ENCODE measurements at places on chromosomes 7 and 10.

DNA sequence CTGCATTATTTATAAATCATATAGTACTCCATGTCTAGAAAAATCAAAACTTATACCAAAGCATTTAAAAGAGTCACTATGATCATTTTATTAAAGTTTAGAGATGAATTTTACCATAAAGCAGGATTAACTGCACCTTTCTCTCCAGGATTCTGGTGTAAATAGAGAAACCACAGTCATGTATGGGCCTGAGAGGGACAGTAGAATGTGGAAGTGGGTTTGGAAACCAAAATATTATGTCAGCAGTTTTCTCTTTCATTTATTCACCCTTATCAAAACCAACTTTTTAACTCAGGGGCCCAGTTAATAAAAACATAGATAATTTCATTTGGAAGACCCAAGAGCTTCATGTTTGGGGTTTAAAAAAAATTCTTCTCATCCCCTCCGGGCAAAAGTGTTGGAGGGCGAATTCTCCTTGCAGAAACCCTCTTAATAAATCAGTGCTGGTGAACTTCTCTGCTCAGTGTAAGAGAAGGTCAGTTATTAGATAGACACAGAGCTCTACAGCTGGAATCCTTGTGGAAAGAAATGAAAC is 266.2 kb downstream of the CREB5 start:
- DNase-seq = no peak

GRCh38 chr10:79176052-79176501 is 107.3 kb downstream of the ZMIZ1 start:
- no peak for DNase-seq

DNA sequence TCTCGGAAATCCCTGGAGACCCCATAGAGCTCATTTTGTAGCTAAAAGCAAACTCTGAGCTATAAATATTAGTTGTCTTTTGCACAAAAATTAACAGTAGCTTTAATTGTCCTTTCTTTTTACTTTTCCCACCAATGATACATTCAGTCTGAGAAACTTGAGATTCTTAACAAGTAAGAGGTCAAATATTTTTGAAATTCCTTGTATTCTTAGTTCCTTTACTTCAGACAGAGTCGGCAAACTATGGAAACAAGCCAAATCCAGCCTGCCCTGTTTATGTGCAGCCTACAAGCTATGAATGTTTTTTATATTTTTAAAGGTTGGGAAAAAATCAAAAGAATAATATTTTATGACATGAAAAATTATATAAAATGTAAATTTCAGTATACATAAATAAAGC is 146.6 kb downstream of the CTNNA3 start:
- no peak for DNase-seq

DNA sequence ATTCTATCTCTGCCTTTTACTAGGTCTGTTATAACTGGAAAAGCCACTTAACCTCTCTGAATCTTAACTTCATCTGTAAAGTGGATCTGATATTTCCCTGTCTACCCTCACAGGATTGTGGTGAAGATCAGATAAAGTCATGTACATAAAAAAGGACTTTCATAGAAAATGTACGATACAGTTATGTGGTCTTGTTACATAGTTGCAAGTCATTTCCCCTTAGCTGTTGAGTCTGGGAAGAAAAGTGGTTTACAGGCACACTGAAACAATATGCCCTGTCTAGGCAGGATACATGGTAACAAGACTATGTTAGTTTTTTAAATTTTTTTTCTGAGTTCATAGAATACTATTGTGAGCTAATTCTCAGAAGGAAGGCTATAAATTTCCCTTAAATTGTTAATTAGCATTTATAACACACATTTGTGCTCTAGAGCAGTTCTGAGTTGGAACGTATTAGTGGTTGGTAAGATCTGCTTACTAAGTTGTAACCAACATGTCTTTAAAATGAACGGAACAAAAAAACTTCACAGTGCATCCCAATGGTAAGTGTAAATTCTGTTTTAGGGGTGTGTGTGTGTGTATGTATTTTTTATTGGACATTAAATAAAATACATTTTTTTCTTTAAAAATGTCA is 7.1 kb upstream of the GSTO1 start:
- no peak for DNase-seq

- no peak for DNase-seq
These were observed 184.8 kb downstream of the AUTS2 start for GRCh38 chr7:69782917-69783684.

DNA sequence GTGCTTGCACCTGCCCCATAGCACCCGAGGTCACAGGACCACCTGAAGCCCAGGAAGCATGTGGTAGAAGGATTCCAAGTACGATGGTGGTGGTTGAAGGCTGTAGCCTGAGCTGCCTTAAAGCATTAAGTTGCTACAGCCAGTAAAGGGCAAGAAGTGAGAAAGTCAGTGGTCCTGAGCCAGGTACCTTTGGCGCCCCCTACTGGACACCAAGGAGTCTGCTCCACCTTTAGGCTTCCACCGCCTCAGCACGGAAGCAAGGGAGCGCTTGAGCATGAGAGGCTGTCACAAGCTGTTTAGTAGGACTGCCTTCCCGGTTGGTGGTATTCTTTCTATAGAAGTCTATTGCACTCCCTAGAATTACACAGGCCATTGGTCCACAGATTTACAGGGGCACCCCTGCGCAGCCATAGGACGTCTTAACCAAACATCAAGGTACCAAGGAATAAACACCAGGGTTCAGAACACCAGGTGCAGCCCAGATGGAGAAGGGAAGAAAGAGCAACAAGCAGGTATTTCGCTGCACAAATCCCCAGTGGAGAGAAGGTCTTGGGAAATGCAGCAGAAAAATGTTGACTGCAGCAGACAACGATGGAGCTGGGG is 2.2 kb downstream of the CRTAC1 start:
- peak; percentile 37 for DNase-seq

DNA sequence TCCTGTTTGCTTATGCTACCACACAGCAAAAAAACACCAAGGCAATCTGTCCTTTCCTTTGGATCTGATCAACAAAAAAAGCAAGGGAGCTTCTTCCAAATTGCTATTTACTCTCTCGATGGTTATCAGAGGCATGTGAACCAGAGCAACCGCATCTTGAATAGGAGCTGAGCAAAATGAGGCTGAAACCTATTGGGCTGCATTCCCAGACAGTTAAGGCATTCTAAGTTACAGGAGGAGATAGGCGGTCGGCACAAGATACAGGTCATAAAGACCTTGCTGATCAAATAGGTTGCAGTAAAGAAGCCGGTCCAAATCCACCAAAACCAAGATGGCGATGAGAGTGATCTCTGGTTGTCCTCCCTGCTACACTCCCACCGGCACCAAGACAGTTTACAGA is 76.8 kb upstream of the FRMD4A start:
- DNase-seq = no peak

GRCh38 chr7:123828805-123829204 is 16.2 kb upstream of the HYAL4 start:
- no peak for DNase-seq

- DNase-seq = no peak
These were observed 345.9 kb upstream of the GALNT17 start for GRCh38 chr7:70786076-70786475.

DNA sequence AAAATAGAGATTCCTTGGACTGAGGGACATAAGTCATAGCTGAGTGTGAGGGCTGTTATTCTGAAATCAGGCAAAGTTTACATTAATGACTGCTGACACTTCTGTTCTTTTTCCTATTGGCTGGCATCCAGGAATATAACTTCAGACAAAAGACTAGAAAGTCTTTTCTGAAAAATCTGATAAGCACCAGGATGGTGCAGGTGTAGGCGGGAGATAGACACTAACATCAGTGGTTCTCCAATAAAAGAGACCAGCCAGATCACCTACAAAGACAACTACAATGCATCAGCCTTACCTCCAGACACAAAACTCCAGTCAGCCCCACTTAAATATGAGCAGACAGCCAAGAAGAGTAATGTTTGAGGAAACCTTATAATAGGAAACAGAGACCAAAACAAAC is 168.3 kb upstream of the LRGUK start:
- DNase-seq = no peak

- no peak for DNase-seq
These were observed 12.6 kb downstream of the FFAR4 start for GRCh38 chr10:93579089-93579488.

GRCh38 chr7:45117582-45117981 is 6.1 kb upstream of the TBRG4 start:
- DNase-seq = no peak

GRCh38 chr10:77097625-77098024 is 540.0 kb downstream of the KCNMA1 start:
- no peak for DNase-seq

- no peak for DNase-seq
These were observed 18.2 kb downstream of the PRF1 start for GRCh38 chr10:70584366-70584765.

GRCh38 chr7:158094046-158094445 is 493.6 kb downstream of the PTPRN2 start:
- no peak for DNase-seq

GRCh38 chr10:106360870-106361269 is 803.6 kb downstream of the SORCS1 start:
- DNase-seq = no peak

- no peak for DNase-seq
These were observed 166.6 kb upstream of the KLF14 start for GRCh38 chr7:130900471-130901076.

DNA sequence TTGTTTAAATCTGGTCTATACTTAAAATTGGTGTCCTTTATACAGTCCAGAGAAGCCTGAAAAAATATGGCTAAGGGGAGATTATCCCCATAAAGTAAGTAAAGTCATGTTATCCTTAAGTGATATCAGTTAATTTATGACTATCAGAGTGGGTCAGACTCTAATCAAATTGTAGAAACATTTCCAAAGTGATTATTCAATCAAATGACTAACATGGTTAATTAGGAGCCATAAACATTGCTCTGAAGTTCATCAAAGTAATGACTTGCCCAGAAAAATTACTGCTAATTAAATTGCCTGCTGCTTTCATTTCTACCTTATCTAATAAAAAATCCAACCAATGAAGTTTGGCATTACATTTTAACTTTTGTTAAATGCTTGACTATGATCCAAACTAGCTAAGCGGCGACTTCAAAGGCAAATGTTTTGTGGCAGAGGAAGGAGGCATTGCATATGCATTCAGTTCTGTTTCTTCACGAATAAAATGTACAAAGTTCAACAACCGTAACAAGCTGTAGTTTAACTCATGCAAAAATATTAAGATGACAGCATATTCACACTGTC is 76.7 kb downstream of the ETV1 start:
- no peak for DNase-seq

- no peak for DNase-seq
These were observed 309.2 kb downstream of the GPR158 start for GRCh38 chr10:25483999-25484398.

GRCh38 chr10:86506499-86506898 is 15.1 kb downstream of the WAPL start:
- no peak for DNase-seq

- DNase-seq = no peak
These were observed 22.4 kb upstream of the HABP2 start for GRCh38 chr10:113530476-113530875.

Measured in activated CD8-positive, alpha-beta memory T cell treated with anti-CD3 and anti-CD28 coated beads for 48 hours (primary cell).